Activated B cell treated with CpG ODN at 0.5 μM for 24 hours (primary cell): ENCODE measurements at places on chromosomes 1 and 21. TPM values are rescaled to one million over a fixed set of nuclear protein-coding genes. Genes with fewer than 3 reads are reported as not detected.

DNA sequence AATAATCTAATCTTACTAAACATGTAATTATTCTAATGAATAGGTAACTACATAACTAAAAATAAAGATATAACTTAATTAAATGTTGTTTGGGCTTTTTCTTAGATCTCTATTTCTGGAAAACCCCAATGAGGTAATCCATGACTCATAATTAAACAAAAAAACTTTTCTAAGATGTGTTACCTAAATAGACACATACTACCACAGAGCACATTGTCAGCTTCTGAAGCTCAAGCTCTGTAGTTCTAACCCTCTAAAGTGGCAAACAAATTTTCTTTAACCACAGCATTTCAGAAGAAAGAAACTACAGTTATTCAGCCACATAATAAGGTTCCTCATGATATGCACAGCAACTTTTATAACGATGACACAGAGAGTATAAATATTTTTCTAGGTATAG, 4.2 kb downstream of the OR6K3 start:
- no peaks in the 10 kb centered on the region for H3K36me3 ChIP-seq
- H3K27me3 ChIP-seq: peaks cover 25% of the 10 kb centered on the region
- H3K4me1 ChIP-seq: no peaks in the 10 kb centered on the region
- DNase-seq: no peak
- no peak overlapping the region for H3K4me3 ChIP-seq

- H3K27me3 ChIP-seq: no peaks in the 10 kb centered on the region
- no peak for DNase-seq
- H3K36me3 ChIP-seq: no peaks in the 10 kb centered on the region
- peaks cover 47% of the 10 kb centered on the region for H3K4me1 ChIP-seq
Observed at GRCh38 chr1:8712413-8713231, 104.8 kb downstream of the RERE start.

DNA sequence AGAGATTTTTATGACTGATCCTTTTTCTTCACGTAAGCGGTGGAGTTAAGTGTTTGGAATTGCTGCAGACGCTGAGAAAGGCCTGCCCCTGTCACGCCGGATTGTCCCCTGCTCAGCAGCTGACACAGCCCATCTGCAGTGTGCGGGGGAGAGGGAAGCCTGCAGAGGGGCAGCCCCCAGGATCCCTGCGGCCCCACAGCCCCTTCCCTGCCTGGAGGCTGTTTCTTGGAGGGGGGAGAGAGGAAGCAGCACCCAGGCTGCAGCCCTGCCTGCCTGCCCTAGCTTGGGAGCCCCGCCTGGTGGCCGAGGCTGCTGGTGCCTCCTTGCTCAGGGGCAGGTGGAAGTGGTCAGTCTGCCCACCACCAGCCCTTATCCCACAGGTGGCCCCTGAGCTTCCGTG, 50.7 kb downstream of the PRDM16 start:
- no peaks in the 10 kb centered on the region for H3K36me3 ChIP-seq
- no peak overlapping the region for H3K27ac ChIP-seq
- H3K27me3 ChIP-seq: no peaks in the 10 kb centered on the region
- DNase-seq: no peak
- H3K4me3 ChIP-seq: no peak overlapping the region

DNA sequence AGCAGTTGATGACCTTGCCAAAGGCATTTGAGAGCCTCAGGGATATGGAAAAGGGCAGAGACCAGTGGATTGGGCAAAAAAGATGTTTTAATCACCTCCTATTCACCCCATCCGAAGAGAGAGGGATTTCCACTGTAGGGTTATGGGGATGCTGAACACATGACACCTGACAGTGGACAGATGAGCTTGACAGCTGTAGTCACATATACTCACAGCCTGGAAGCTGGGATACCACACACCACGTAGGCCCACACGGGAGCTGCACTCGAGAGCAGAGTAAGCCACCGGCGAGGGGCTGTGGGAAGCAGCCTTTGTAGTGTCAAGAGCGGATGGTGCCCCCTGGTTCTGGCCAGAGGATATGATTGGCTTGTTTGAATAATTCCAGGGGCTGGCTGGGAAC, 20.0 kb downstream of the ZBTB40 start:
- DNase-seq: no peak
- no peaks in the 10 kb centered on the region for H3K27me3 ChIP-seq
- peaks cover 5% of the 10 kb centered on the region for H3K4me1 ChIP-seq
- no peak overlapping the region for H3K27ac ChIP-seq
- H3K36me3 ChIP-seq: peaks cover 18% of the 10 kb centered on the region

DNA sequence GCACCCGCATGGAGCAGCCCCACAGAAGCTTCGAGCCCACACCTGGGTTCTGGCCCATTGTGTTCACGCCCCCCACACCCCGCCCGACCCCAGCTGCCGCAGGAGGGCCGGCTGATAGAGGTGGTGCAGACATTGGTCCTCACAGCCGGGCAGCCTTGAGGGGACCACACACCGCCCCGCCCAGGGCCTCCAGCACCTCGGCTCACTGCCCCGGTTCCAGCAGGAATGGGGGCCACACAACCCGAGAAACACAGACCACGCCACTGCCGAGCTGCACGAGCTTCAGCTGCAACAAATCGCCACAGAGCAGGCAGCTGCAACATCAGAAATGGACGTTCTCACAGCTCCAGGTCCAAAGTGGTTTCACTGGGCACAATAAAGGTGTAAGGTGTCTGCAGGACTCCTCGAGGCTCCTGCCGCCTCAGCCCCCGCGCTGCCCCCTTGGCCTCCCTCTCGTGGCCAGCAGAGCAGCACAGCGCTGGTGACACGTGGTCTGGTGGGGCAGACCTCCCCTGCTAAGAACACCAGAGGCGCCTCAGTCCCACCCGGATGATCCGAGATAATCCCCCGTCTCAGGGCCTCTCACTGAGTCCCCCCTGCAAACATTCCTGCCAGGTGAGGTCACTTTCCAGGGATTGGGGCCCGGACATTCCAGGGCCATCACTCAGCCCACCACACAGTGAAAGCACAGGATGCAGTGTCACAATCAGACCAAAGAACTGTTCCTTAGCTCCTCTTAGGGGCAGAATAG, 62.3 kb upstream of the ADARB1 start:
- H3K4me1 ChIP-seq: no peaks in the 10 kb centered on the region
- H3K27me3 ChIP-seq: peaks cover 42% of the 10 kb centered on the region
- H3K4me3 ChIP-seq: no peak overlapping the region
- no peak for DNase-seq

- peaks cover 46% of the 10 kb centered on the region for H3K27me3 ChIP-seq
- no peaks in the 10 kb centered on the region for H3K4me1 ChIP-seq
- DNase-seq: no peak
- no peak overlapping the region for H3K4me3 ChIP-seq
- no peak overlapping the region for H3K27ac ChIP-seq
- no peaks in the 10 kb centered on the region for H3K36me3 ChIP-seq
Observed at GRCh38 chr1:111961773-111962565, 27.5 kb downstream of the KCND3 start.

DNA sequence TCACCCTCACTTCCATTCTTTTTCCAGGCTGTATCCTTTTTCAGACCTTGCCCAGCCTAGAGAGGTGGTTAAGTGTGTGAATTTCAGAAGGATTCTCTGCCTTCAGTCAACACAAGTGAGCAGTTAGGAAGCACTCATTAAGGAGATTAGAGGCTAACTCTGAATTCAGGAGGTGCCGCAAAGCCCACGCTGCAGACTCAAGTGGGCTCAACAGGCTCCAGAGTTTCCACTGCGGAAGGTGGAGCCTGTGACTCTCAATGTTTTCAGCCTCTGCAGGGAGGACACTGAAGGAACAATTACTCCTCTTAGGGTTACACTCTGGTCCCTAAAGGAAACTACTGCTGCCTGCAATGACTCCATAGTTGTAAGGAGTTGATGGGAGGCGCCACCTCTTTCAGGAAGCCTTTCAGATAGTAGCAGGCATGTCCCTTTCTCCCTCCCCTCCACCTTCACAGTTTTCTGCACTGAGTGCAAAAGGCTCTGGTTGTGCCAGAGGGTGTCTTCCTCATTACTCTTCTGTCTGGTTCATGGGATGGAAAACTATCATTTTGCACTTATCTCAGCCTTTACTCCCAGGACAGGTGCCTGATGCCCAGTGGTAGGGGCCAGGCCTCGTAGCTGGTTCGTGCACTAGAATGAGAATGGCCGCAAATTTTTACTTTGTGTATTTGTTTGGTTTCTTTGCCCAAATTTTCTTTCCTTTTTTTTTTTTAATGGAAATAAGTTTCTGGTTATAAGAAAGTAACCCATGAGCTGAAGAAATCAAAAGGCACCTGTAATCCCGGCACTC, 55.2 kb upstream of the SELENON start:
- H3K4me3 ChIP-seq: no peak overlapping the region
- DNase-seq: no peak
- H3K4me1 ChIP-seq: no peaks in the 10 kb centered on the region

- no peak overlapping the region for H3K4me3 ChIP-seq
- H3K27ac ChIP-seq: no peak overlapping the region
- peaks cover 60% of the 10 kb centered on the region for H3K36me3 ChIP-seq
- H3K27me3 ChIP-seq: no peaks in the 10 kb centered on the region
- H3K4me1 ChIP-seq: peaks cover 14% of the 10 kb centered on the region
Observed at GRCh38 chr1:167412920-167413319, 105.4 kb downstream of the CD247 start.

DNA sequence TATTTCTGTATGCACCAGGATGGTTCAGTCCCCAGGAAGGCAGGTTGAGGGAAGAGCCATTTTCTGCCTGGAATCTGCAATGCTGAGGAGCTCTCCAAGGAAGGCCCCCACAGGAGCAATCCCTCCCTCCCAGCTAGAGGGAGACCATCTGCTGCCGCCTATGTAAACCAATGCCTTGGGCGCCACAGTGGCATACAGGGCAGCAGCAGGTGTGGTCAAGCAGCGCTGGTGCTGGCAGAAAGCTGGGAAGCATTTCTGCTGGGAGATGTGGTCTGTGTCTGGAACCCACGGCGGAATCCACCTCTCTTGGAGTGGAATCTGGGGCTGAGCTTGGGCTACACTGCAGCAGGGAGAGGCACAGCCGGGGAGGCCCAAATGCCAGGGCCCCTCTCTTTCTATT, 283.3 kb downstream of the RRAGC start:
- no peak overlapping the region for H3K27ac ChIP-seq
- peaks cover 6% of the 10 kb centered on the region for H3K4me1 ChIP-seq
- H3K4me3 ChIP-seq: no peak overlapping the region
- no peaks in the 10 kb centered on the region for H3K36me3 ChIP-seq
- DNase-seq: no peak

DNA sequence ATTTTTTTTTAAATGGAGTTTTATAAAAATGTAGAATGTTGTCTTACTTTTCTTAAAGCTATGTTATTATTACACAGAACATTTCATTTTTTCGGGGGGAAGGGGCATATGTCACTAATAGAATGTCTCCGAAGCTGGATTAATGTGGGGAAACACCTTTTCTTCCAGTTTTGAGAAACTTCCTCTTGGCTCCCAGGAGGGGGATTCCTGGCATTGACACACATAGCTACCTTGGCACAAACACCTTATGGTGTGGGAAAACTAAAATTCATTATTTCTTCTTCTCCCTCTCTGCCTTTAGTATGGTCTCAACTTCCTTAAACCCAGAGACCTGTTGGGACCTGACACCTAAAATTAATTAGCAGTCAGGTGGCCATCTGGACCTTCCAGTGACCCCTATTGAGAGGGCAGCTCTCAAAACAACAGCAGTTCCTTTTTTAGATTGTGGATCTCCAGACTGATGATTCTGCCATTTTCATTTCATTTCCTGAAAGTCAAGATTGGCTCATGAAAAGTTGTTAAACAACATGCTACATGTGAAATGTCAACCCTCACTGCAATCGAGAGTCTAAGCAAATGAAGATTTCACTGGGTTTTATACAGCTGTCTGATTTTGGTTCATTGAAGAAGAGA, 70.1 kb upstream of the EDEM3 start:
- H3K4me3 ChIP-seq: no peak overlapping the region
- H3K36me3 ChIP-seq: peaks cover 21% of the 10 kb centered on the region
- H3K27ac ChIP-seq: no peak overlapping the region
- no peak for DNase-seq

GRCh38 chr1:227942716-227943261, 4.9 kb downstream of the WNT9A start:
- H3K36me3 ChIP-seq: no peaks in the 10 kb centered on the region
- H3K27ac ChIP-seq: no peak overlapping the region
- peak; percentile 12 for DNase-seq
- peaks cover 6% of the 10 kb centered on the region for H3K4me1 ChIP-seq
- H3K27me3 ChIP-seq: peaks cover 12% of the 10 kb centered on the region

DNA sequence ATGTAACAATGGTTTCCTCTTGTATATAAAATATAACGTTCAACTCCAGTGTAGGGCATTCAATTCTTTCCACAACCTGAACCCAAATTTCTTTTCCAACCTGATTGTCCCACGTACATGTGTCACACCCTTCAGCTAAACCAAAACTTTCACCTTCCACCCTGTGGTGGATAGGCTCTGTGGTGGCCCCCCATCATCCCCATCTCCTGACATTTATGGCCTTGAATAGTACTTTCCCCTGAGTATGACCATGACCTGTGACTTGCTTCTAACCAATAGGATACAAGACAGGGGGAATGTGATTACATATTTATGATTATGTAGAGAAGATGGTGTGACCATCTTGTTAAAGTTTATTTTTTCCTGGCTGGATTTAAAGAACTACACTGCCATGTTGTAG, 377.0 kb downstream of the PTPRC start:
- H3K4me1 ChIP-seq: peaks cover 7% of the 10 kb centered on the region
- no peaks in the 10 kb centered on the region for H3K36me3 ChIP-seq
- H3K27ac ChIP-seq: no peak overlapping the region
- H3K27me3 ChIP-seq: no peaks in the 10 kb centered on the region

- H3K4me1 ChIP-seq: peaks cover 2% of the 10 kb centered on the region
- H3K4me3 ChIP-seq: no peak within 1 kb of the TSS
- no peak within 1 kb of the TSS for H3K27ac ChIP-seq
- DNase-seq: no peak
- H3K27me3 ChIP-seq: peaks cover 58% of the 10 kb centered on the region
Observed at GRCh38 chr1:159204161-159205141, at the start of gene ACKR1. ACKR1 (plus strand) TSS chr1:159204875; CDS start chr1:159204960, 85 bp downstream.

- H3K27ac ChIP-seq: no peak overlapping the region
- no peak overlapping the region for H3K4me3 ChIP-seq
- H3K36me3 ChIP-seq: peaks cover 8% of the 10 kb centered on the region
- peaks cover 5% of the 10 kb centered on the region for H3K4me1 ChIP-seq
- H3K27me3 ChIP-seq: no peaks in the 10 kb centered on the region
- DNase-seq: no peak
Observed at GRCh38 chr1:7753641-7754040, 17.5 kb upstream of the VAMP3 start.

- H3K36me3 ChIP-seq: no peaks in the 10 kb centered on the region
- H3K4me1 ChIP-seq: no peaks in the 10 kb centered on the region
- no peaks in the 10 kb centered on the region for H3K27me3 ChIP-seq
- no peak overlapping the region for H3K27ac ChIP-seq
- DNase-seq: no peak
Observed at GRCh38 chr21:23119491-23119890, 2121.3 kb downstream of the NCAM2 start.

Gene PGLYRP4
- not detected in 2 replicates for total RNA-seq

Gene CFHR3
- total RNA-seq: not detected in 2 replicates

Gene IER5
- 155 and 156 TPM in 2 replicates for total RNA-seq

Gene NEGR1
- total RNA-seq: not detected in 2 replicates
